ENCODE measurements at places on chromosomes 4 and X. TPM values are rescaled to one million over a fixed set of nuclear protein-coding genes. Genes with fewer than 3 reads are reported as not detected.

Gene AMER1
- total RNA-seq: 2.3 TPM

Gene PRRG1
- total RNA-seq: 9.2 TPM

Gene SPATA18
- 14.3 TPM for total RNA-seq

DNA sequence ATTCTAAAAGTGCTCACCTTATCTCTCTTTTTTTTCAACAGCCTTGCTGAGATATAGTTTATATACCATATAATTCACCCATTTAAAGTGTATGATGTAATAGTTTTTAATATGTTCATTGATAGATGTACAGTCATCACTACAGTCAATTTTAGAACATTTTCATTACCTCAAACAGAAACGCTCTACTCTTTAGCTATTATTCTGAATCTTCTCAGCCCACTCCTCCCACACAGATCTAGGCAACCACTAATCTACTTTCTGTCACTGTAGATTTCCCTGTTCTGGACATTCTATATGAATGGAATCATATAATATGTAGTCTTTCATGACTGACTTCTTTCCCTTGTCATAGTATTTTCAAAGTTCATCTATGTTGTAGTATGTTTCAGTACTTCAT, 22.6 kb downstream of the MND1 start:
- H3K27ac ChIP-seq: no peak overlapping the region
- no peak overlapping the region for H3K4me3 ChIP-seq
- H3K36me3 ChIP-seq: no peaks in the 10 kb centered on the region
- H3K27me3 ChIP-seq: no peaks in the 10 kb centered on the region
- no peak for DNase-seq
- no peaks in the 10 kb centered on the region for H3K4me1 ChIP-seq

DNA sequence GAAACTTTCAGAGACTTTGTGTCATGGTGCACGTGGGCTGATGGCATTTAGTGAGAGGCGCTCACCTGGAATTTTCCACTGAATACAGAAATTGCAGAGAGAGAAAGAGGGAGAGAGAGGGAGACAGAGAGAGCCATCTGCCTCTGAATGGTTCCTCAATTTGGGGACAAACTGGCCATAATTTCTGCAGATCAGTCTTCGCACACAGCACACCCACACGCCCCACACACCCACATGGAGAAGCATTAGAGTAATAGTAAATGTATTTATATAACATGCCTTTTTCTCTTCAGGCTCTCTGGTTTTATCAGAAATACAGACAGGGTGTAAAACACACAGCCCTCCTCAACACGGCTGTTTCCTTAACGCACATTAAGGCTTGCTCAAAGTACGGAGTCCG, 38.6 kb downstream of the PRKX start:
- no peaks in the 10 kb centered on the region for H3K4me1 ChIP-seq
- no peaks in the 10 kb centered on the region for H3K27me3 ChIP-seq
- H3K27ac ChIP-seq: no peak overlapping the region
- no peak for DNase-seq
- no peaks in the 10 kb centered on the region for H3K36me3 ChIP-seq
- H3K4me3 ChIP-seq: no peak overlapping the region

GRCh38 chr4:26185436-26185835, 135.4 kb upstream of the RBPJ start:
- H3K27me3 ChIP-seq: no peaks in the 10 kb centered on the region
- no peak overlapping the region for H3K4me3 ChIP-seq
- H3K27ac ChIP-seq: no peak overlapping the region
- peak; percentile 36 for DNase-seq
- H3K36me3 ChIP-seq: no peaks in the 10 kb centered on the region

DNA sequence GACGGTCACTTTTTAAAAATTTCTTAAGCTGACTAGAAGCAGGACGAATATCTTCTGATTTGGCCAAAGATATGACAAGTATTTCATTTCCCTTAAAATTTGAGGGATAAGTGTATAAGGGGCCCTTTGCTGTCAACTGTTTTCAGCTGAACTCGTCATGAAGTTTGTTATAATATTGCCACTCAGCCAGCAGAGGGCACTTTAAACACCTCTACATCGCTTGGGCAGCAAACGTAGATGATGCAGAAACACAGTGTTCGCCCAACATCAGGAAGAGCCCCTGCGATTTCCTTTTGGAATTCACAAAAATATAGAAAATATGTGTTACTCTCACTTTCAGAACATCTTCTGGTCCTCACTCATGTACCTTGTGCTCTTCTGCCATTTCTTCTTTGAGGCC, 435.7 kb upstream of the FMR1 start:
- H3K4me3 ChIP-seq: no peak overlapping the region
- DNase-seq: peak; percentile 22
- H3K27me3 ChIP-seq: no peaks in the 10 kb centered on the region
- no peaks in the 10 kb centered on the region for H3K36me3 ChIP-seq
- H3K4me1 ChIP-seq: no peaks in the 10 kb centered on the region
- H3K27ac ChIP-seq: no peak overlapping the region

DNA sequence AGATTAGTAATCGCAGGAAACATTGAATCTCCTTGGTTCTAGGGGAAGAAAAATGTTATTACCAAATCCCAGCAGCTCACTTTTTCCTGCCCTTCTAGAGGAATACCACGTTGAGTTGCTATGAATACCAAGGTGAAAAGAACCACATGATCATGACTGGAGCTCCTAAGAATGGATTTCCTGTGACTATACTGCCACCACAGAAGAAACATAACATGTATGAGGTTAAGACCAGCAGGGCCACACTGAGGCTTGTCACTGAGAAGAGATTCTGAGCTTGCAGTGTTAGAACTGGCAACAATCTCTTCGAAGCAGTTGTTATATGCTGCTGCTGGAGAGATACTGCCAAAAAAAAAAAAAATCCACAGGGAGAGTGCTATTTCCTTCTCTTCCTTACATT, 1235.3 kb downstream of the FSTL5 start:
- DNase-seq: no peak
- H3K27ac ChIP-seq: no peak overlapping the region
- H3K27me3 ChIP-seq: no peaks in the 10 kb centered on the region
- no peaks in the 10 kb centered on the region for H3K4me1 ChIP-seq

- H3K4me1 ChIP-seq: 0 out of 2 replicates have a peak, but pooled peaks cover 8% of the 10 kb centered on the region
- H3K27me3 ChIP-seq: no peaks in the 10 kb centered on the region
- no peak overlapping the region for H3K4me3 ChIP-seq
Measured at GRCh38 chr4:10164877-10165283, 48.3 kb upstream of the WDR1 start.

- peak; percentile 95 for DNase-seq
- H3K4me1 ChIP-seq: peaks cover 16% of the 10 kb centered on the region
- H3K4me3 ChIP-seq: no peak overlapping the region
- H3K27me3 ChIP-seq: no peaks in the 10 kb centered on the region
- peak overlapping the region; percentile 67 for H3K27ac ChIP-seq
- H3K36me3 ChIP-seq: no peaks in the 10 kb centered on the region
Measured at GRCh38 chr4:121255986-121256750, 92.0 kb upstream of the TNIP3 start.

GRCh38 chr4:161655148-161655547, 508.7 kb downstream of the FSTL5 start:
- H3K27ac ChIP-seq: no peak overlapping the region
- no peak overlapping the region for H3K4me3 ChIP-seq
- H3K27me3 ChIP-seq: no peaks in the 10 kb centered on the region
- no peak for DNase-seq

All from GM23248 (cell line).